ENCODE measurements at places on chromosomes 12 and 14.

- no peak for DNase-seq
Measured at GRCh38 chr12:28413460-28414109, 223.3 kb downstream of the CCDC91 start.

DNA sequence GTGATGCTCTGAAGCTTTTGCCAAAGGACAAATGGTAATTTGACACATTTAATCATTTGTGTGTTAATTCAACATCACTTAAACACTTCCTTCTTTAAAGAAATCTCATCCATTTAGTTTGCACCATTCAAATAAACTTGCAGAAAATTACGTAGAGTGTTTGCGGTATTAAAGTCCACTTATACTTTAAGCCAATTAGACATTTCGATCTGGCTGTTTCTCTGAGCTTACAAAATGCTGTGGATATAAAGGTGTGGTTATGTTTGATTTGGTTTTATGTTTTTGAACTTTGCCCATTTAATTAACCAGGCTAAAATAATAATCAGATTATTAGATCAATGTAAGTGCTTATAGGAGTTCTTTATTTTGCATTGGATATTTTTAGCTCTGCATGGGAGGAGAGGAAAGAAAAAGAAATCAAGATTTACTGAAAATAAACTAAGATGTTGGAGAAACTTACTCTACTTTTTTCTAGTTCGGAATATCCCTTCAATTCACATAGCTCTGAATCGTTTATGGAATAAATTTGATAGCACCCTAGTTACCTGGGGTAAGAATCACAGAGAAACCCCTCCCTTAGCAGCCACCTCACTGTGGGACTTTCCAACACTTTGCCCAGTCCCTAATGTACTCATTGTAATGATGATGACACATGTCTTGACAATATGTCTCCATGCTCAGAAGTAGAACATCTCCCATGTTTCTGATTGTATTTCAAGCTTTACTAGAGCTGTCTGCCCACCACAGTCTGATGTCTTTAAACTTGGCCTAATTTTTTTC, 268.0 kb downstream of the BTG1 start:
- DNase-seq: no peak

GRCh38 chr14:93748208-93749075, 39.8 kb downstream of the PRIMA1 start:
- DNase-seq: no peak

- peak; percentile 4 for DNase-seq
Measured at GRCh38 chr12:71242511-71242910, 84.7 kb upstream of the TSPAN8 start.

DNA sequence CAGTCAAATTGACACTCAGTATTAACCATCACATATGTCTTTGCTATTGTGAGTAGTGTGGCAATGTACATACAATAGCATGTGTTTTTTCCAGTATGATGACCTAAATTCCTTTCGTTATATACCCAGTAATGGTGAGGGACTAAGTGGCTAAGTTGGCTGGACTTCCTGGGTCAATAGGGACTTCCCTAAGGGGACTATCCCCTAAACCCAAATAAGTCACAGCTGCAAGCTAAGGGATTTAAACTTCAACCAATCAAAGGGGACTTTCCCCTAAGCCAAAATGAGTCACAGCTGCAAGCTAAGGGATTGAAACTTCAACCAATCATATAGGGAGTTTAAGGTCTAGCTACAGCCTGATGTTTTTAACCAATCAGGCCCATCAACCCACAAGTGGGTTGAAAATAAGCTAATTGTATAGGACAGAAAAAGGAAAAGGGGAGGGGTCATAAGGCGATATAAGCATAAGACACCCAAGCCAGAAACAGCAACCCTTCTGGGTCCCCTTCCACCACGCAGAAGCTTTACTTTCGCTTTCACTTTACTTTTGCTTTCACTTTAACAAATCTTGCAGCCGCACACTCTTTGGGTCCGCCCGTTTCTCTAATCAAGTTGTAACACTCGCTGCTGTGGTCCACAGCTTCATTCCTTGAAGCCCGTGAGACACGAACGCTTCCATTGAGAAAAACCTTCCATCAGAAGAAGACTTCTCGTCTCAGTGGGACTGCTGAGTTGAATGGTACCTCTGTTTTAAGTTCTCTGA, 404.4 kb downstream of the FLRT2 start:
- peak; percentile 15 for DNase-seq

- peak; percentile 83 for DNase-seq
Measured at GRCh38 chr14:65791191-65791981, 378.9 kb downstream of the FUT8 start.

DNA sequence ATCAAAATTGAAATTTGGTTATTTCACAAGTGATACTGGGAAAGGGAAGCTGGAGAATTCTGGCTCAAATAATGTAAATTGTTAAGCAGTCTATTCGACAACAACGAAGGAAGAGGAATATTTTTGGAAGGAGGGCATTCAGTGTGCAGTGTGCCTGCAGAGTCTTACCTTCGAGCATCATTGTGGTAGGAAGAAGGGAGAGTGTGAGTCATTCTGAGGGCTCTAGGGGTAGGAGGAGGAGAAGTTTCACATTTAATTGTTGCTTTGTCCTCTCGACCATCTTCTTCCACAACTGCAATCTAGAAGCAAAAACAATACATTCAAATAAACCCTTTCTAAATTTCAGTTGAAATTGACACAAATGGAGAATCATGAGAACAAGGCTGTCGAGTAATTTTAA, 263.0 kb downstream of the ACSS3 start:
- DNase-seq: no peak

DNA sequence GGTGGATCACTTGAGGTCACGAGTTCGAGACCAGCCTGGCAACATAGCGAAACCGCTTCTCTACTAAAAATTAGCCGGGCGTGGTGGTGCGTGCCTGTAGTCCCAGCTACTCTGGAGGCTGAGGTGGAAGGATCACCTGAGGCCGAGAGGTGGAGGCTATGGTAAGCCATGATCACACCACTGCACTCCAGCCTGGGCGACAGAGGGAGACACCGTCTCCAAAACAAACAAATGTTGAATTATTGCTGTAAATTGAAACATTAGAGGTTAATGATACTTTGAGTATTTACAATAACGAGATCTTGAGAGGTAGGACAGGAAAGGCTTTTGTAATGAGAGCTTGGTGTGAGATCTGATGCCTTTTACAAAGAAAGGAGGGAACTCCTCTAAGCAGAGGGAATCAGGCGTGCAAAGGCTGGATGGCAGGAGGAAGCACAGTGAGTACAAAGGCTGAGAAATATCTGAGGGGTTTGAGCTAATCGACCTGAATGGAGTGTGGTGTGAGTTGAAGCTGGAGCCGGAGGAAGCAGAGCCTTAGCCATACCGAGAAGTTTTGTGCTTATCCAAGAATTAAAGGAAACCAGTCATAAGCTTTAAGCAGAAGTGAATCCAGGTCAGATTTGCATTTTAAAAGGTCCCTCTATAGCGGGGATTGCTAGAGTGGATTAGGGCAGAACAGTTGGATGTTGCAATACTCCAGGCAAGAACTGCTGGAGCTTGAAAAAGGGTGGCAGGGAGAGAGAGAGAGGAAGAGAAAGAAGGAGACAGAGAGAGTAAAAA, 1.1 kb downstream of the RHNO1 start:
- peak; percentile 36 for DNase-seq

DNA sequence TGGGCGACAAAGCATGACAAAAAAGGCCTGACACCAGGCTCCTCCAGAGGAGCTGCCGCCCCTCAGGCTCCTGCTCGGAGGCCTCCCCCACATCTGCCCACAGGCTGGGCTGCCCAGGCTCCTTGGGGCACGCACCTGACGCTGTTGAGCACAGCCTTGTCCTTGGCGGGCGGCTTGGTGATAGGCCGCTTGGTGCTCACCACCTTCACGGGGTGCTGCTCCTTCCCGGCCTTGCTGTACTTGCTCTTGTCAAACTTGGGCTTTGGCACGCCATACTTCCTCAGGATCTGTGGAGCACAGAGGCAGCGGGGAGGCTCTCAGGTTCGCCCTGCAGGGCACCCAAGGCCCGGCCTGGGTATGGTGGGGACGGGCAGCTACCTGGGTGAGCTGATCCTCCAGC, 53.4 kb downstream of the TRAFD1 start:
- DNase-seq: no peak

DNA sequence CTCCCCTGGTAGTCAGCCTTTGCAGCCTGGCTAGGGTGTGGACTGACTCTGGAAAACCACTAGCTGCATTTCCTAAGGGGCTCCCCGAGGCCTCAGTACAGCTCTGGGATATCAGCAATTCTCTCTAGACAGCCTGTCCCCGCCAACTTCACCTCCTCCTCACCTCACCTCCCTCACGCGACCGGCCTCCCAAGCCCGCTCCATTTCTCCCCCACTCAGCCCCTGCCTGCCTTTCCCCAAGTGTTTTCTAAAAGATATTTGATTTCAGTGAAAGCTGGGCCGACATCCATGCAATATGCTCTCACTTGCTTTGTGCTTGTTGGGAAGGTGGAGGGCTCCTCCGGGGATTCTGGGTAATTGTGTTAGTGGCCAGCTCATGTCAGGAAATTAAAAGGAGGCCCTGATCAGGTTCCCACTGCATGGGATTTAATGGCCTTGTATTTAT, 91.8 kb downstream of the ESRRB start:
- no peak for DNase-seq

DNA sequence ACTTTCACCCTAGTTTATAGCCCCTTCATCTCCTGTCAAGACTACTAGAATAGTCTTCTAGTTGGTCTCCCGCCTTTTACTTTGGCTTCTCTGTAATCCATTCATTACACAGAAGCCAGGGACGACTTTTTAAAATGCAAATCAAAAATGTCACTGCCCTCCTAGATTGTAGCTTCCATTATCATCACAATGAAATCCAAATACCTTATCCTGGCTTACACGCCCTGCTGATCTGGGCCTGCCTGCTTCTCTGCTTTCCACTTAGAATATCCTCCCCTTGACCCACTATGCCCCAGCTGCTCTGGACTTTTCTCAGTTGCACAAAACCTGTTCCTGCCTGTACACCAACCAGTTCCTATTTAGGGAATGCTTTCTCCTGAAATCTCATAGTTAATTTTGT, 4.5 kb upstream of the EEA1 start:
- no peak for DNase-seq

DNA sequence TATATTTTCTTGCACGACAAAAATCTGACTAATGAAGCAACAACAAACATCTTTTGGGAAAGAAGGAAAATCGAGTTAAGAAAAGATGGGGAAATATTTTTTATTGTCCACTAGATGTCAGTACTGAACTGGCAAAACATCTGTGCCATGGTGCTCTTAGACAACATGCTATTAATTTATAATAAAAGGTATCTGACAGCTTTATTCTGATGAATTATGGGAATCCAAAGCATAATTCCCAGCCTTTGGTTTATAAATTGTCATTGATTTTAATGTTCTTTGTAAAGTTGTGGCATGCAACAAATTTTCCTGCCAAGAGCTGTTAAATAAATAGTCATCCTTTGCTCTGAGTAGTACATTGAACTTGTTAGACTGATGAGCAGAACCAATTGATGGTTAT, 231.2 kb downstream of the ETNK1 start:
- peak; percentile 32 for DNase-seq

- DNase-seq: no peak
Measured at GRCh38 chr12:30754383-30754749, 385 bp downstream of the CAPRIN2 start.

- DNase-seq: peak; percentile 16
Measured at GRCh38 chr14:90624227-90624626, 192.0 kb downstream of the TTC7B start.

GRCh38 chr12:93178154-93178878, 199.4 kb upstream of the NUDT4 start:
- no peak for DNase-seq

GRCh38 chr14:86510491-86510890, 980.5 kb downstream of the FLRT2 start:
- DNase-seq: peak; percentile 28

DNA sequence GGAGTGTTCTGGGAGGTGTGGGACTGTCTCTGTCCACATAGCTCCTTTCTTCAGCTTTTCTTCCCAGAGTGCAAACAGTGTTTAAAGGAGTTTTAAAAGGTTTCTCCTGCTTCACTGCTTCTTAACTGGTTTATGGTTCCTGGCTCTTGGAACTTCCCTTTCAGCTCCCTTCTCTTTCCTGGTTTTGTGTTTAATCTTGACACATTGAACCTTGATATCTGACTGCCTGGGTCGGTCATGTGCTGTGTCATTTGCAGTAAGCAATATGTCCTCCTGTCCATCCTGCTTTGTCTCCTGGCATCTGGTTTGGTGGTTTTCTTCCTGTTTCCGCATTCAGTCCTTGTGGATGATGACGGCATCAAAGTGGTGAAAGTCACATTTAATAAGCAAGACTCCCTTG, 2.2 kb downstream of the TMEM106C start:
- no peak for DNase-seq

GRCh38 chr14:93716002-93716745, 72.1 kb downstream of the PRIMA1 start:
- DNase-seq: no peak

- DNase-seq: peak; percentile 14
Measured at GRCh38 chr12:61808856-61809255, 451.3 kb upstream of the USP15 start.

- DNase-seq: peak; percentile 41
Measured at GRCh38 chr12:13114251-13115052, 11.0 kb upstream of the GSG1 start.

DNA sequence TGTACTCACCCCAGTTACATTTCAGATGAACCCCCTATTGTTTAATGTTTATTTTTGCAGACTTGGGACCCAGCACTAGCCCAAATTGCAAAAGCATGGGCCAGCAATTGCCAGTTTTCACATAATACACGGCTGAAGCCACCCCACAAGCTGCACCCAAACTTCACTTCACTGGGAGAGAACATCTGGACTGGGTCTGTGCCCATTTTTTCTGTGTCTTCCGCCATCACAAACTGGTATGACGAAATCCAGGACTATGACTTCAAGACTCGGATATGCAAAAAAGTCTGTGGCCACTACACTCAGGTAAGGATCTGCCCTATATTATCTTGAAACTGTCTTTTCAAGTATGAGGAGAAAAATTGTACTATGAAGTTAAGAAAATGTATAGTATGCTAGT, 1.2 kb downstream of the GLIPR1 start:
- DNase-seq: peak; percentile 64

DNA sequence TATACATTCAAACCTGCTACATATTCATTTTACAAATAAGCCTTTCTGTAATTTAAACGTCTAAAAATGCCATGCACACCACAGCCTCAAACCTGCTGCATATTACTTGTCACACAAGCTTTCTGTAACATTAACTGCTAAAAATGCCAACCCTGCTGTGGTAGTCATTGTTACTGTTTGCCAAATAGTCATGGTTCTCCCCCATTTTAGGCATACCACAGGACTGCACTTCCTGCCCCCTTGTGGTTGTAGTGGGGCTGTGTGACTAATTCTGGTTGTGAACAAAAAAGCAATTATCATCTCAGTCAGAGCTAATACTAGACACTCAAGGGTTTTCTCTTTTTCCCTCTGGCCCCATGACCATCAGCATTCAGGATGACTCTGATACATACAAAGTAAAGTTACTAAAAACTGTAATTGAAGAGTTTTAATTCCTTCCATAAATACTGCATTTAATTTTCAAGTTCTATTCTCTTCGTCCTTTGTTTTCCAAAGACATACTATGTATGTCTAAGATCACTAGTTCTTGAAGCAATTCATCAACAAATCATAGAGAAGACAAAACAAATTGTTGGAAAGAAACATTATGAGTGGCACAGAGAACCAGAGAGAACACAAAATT, 5.7 kb upstream of the SLC35F4 start:
- DNase-seq: peak; percentile 64

- DNase-seq: peak; percentile 74
Measured at GRCh38 chr14:74514471-74514941, 20.9 kb downstream of the ISCA2 start.
